Activated CD4-positive, alpha-beta T cell treated with anti-CD3 and anti-CD28 coated beads, Interleukin-2, amount 10 ng/mL, durations not matched to agents 24 days and 14 days (primary cell): ENCODE measurements at places on chromosomes 4 and X. TPM values are rescaled to one million over a fixed set of nuclear protein-coding genes. Genes with fewer than 3 reads are reported as not detected.
A peak's percentile ranks its signal among the peaks of the same experiment; 100 is the strongest.

The CNKSR2 gene
- 7.1 and 10.2 TPM in 2 replicates for total RNA-seq

The MMRN1 gene
- total RNA-seq: not detected in 2 replicates

The GASK1B gene
- not detected in 2 replicates for total RNA-seq

GRCh38 chr4:121155893-121156292, 8.2 kb downstream of the TNIP3 start:
- DNase-seq: no peak
- H3K4me1 ChIP-seq: peaks cover 46% of the 10 kb centered on the region
- peaks cover 19% of the 10 kb centered on the region for H3K27me3 ChIP-seq
- H3K27ac ChIP-seq: no peak overlapping the region
- H3K36me3 ChIP-seq: peaks cover 24% of the 10 kb centered on the region

DNA sequence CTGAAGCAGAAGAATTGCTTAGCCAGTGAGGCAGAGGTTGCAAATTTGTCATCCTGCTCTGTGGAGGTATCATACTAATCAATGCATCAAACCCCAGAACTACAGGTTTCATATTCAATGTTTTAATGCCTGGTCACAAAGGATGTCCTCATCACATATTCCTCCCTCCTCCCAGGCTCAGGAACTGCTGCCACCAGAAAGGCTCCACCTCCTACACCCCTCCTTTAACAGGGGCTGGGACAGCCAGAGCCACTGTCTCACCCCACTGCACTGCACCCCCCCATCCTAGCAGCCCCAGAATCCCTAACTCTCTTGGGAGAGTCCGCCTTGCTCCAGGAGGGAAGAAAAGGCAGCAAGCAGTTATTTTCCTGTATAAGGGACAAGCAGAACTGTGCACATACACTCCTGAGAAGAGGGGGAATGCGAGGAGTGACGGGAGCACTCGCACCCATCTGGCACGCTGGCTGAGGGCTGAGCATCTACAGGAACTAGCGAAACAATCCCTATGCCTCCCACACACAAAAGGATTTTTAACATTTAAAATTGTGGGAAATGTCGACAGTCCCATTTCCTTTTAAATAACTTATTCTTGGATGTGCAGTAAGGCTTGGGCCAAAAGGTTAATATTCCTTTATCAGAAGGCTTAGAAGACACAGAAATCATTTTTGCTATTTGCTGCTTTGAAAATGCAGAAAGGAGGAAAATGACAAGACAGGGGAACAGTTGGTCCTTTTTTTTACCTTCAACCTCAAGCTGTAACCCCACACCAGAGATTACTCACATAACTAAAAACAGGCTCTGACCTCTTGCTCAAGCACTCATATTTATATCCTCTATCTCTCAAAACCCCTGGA, 27.8 kb downstream of the CD99L2 start:
- DNase-seq: no peak
- no peak overlapping the region for H3K4me3 ChIP-seq
- peaks cover 27% of the 10 kb centered on the region for H3K4me1 ChIP-seq
- peak overlapping the region; percentile 2 for H3K27ac ChIP-seq
